ENCODE measurements at places on chromosomes 5 and 9.

GRCh38 chr5:63573380-63573779 is 388.9 kb downstream of the HTR1A start:
- DNase-seq = no peak
- H3K4me1 ChIP-seq = no peaks in the 10 kb centered on the region
- H3K27me3 ChIP-seq = no peaks in the 10 kb centered on the region
- H3K27ac ChIP-seq = no peak overlapping the region

- H3K4me3 ChIP-seq = no peak overlapping the region
- DNase-seq = no peak
- H3K27ac ChIP-seq = no peak overlapping the region
- H3K27me3 ChIP-seq = no peaks in the 10 kb centered on the region
- no peaks in the 10 kb centered on the region for H3K4me1 ChIP-seq
These were observed 50.7 kb downstream of the ARRDC3 start for GRCh38 chr5:91332267-91333045.

GRCh38 chr5:36875051-36875789 is 1.3 kb upstream of the NIPBL start:
- H3K4me3 ChIP-seq = peak overlapping the region; percentile 95
- H3K36me3 ChIP-seq = no peaks in the 10 kb centered on the region
- H3K27ac ChIP-seq = peak overlapping the region; percentile 97
- H3K4me1 ChIP-seq = peaks cover 22% of the 10 kb centered on the region

GRCh38 chr9:129162497-129163197 is 15.4 kb downstream of the IER5L start:
- no peaks in the 10 kb centered on the region for H3K27me3 ChIP-seq
- H3K27ac ChIP-seq = no peak overlapping the region
- DNase-seq = no peak
- H3K4me1 ChIP-seq = peaks cover 12% of the 10 kb centered on the region

GRCh38 chr9:93828331-93829097 is 126.6 kb downstream of the BARX1 start:
- no peak for DNase-seq
- peak overlapping the region; percentile 76 for H3K4me3 ChIP-seq
- no peaks in the 10 kb centered on the region for H3K36me3 ChIP-seq
- no peaks in the 10 kb centered on the region for H3K4me1 ChIP-seq
- no peak overlapping the region for H3K27ac ChIP-seq

DNA sequence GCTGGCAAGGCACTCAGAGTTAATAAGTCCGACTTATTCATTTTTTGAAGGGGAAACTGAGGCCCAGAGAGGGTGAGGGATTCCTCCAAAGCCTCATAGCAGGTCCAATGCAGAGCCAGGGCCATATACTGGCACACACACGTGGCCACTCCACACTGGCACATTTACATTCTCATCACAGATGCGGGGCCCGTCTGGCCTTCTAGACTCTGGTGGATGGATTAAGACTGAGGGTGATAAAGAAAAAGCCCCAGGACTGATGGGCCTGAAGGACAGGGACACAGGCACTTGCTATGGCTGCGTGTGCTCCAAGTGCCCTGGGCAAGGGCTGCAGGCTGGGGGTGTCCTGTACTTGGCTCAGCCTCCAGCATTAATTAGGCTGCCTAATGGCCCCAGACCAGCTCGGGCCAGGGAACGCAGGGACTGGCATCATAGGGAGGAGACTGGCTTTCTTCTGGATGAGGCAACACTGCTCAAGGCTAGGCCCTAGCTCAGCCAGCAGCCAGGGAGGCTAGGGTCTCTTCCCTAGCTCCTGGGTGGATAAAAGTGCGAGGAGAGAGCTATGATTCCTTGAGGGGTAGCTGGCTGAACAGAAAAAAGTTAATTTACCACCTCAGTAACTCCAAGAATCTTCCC is 28.5 kb upstream of the CSF1R start:
- peaks cover 11% of the 10 kb centered on the region for H3K4me1 ChIP-seq
- no peak overlapping the region for H3K27ac ChIP-seq
- no peak overlapping the region for H3K4me3 ChIP-seq
- no peak for DNase-seq

- no peaks in the 10 kb centered on the region for H3K27me3 ChIP-seq
- peak overlapping the region; percentile 35 for H3K27ac ChIP-seq
- no peak for DNase-seq
- peaks cover 47% of the 10 kb centered on the region for H3K4me1 ChIP-seq
- no peak overlapping the region for H3K4me3 ChIP-seq
These were observed 33.4 kb upstream of the SLC25A51 start for GRCh38 chr9:37937366-37937765.
